Activated CD4-positive, alpha-beta T cell treated with anti-CD3 and anti-CD28 coated beads for 36 hours (primary cell): ENCODE measurements at places on chromosomes 3 and 15. TPM values are rescaled to one million over a fixed set of nuclear protein-coding genes. Genes with fewer than 3 reads are reported as not detected.

Gene ARNT2
- 0.19 TPM for total RNA-seq

Gene RHO
- total RNA-seq = not detected

Gene ADGRG7
- total RNA-seq = not detected

Gene CCR4
- 62.2 TPM for total RNA-seq

Gene CYP1A2
- total RNA-seq = not detected

Gene ST8SIA2
- not detected for total RNA-seq

Gene CPLX3
- not detected for total RNA-seq

Gene DNAJC13
- total RNA-seq = 33.5 TPM

Gene HYAL1
- total RNA-seq = not detected

Gene HYKK
- 4.2 TPM for total RNA-seq

Gene NCK1
- total RNA-seq = 30.4 TPM

Gene RLBP1
- total RNA-seq = not detected

Gene CEP19
- 4.7 TPM for total RNA-seq

Gene NPAP1
- not detected for total RNA-seq

Gene VPS8
- total RNA-seq = 33.9 TPM

Gene CCDC33
- total RNA-seq = not detected

Gene ATP8B4
- 5.0 TPM for total RNA-seq

Gene MYZAP
- total RNA-seq = 0.11 TPM

Gene ATP1B3
- 132 TPM for total RNA-seq

Gene SLC22A14
- not detected for total RNA-seq

Gene CLDN1
- 1.6 TPM for total RNA-seq

Gene CCR1
- total RNA-seq = 0.16 TPM

Gene TWF2
- 85.0 TPM for total RNA-seq

Gene PLD1
- 1.1 TPM for total RNA-seq

Gene GOLGA6A
- total RNA-seq = not detected

Gene PLAAT1
- total RNA-seq = 0.30 TPM

Gene LRRK1
- 0.35 TPM for total RNA-seq

Gene SAMMSON
- not detected for total RNA-seq

Gene C2CD4B
- 0.37 TPM for total RNA-seq

Gene GCHFR
- total RNA-seq = 41.1 TPM

Gene SNX22
- total RNA-seq = 0.79 TPM

Gene ESYT3
- total RNA-seq = 0.37 TPM
